ENCODE measurements at places on chromosomes 12 and 14.

GRCh38 chr14:79809849-79810612 lies 401.3 kb downstream of the DIO2 start:
- no peak for DNase-seq

DNA sequence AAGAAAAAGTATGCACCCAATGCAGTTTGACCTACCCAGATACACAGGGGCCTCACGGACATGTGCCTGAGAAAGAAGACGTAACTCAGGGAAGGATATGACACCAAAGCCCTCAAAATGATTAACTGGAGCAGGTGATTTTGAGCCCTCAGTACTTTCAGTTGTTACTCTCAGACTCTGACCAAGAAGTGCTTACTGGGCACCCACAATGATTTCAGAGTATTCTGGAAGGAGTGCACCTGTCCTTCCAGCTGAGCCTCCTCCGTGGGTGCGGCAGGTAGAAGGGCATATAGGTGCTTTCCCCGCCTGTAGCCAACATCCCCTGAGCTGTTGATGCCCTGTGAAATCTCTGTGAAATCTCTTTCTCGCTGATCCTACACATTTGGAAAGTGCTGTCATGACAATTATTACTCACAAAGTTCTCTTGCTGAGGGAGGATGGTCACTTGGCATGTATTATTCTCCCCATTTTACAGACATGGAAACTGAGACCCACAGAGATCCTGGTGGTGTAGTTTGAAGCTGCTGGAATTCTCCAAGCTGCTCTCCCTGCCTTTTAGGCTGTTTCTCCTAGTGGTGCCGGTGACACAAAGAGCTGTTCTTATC lies 154.3 kb upstream of the CCND2 start:
- no peak for DNase-seq

DNA sequence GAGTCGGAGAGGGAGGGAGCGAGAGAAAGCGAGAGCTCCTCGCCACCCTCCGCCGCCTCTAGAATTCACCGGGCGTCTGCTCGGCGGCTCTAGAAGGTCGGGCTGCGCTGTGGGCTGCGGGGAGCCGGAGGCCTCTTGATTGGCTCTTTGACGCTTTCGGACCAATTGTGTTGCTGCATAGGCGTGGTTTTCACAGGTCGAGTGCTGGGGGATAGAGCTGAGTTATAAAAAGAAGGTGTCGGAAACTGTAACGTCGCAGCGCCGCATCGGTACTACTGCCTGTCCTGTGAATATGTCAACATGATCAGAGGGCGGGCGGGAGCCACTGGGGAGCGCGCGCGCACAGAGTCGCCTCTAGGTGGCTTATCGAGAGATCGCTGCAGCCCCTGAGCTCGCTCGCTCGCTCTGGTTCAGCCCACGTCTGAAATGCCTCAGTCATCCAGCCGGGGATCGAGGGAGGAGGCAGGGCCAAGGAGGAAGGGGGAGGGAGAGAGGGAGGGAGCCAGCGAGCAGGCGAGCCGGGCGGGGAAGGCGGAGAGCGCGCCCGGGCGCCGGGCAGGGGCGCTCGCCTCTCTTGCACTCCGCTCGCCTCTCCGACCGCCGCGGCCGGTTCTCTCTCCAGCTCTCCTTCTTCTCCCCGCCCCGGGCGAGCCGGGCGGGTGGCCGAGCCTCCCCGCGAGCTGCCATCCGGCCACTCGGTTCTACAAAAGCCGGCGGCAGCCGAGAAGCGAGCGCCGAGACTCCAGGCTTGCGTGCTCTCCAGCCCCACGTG lies at the start of gene TBX3:
TSS of gene TBX3 (minus strand) at position 78 of the 772 bp plus-strand sequence. CDS start 975 bp downstream, outside the sequence.
- peak; percentile 96 for DNase-seq

DNA sequence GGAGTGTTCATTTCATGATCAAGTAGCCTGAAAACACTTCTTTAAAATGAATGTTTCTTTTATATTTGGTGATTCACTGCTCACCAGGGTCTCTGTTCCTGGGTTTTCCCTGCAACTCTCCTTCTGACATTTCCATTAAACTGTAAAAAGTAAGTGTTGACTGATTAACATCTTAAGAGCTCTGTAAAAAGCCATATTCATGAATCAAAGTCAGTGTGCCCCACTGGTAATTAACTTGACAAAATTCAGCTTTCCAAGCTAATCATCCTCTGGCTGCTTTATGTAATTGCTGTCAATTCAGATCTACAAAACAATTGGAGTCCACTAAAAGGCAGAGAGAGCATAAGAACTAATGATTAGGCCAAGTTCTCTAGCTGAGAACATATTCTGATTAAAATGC lies 41.6 kb downstream of the CNTN1 start:
- no peak for DNase-seq

DNA sequence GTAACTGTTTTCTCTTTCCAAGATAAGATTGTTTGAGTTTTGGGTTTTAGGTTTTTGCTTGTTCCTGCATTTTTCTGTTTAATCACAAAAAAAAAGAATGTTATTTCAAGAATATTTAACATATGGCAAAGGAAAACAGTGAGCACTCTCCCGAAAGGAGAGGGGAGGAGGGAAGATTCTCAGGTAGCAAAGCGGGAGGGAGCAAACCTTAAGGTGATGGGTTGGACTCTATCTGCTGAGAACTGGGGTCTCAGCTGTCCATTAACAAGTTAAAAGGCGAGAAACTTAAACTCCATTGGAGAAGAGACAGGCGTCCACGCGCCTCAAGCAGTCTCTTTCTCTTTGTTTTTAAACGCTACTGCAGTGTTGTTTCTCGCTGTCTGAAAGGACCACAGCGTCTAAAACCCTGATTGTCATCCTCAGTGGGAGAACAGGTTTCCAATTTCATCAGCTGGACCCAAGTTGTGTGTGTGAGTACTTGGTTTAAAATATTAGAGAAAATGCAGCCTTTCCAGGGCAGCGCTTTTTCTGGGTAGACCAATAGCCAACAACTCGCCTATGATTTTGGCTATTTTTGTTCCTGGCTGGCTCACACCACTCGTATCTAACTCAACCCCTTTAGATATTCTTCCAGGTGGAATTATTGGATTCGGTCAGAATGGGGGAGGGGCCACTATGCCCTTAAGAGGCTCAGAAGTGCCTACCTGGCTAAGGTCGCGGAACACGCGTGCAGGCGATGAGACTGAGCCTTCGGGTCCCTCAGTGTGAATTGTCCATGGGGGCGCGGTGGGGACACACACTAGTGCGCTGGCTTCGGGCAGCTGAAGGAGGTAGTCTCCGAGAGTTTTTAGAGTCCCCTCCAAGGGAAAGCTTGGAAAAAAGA lies 8.2 kb downstream of the SIX1 start:
- no peak for DNase-seq

GRCh38 chr14:82365471-82365870 lies 831.8 kb upstream of the SEL1L start:
- no peak for DNase-seq

GRCh38 chr12:103751171-103751570 lies 89.9 kb downstream of the NT5DC3 start:
- DNase-seq: no peak

DNA sequence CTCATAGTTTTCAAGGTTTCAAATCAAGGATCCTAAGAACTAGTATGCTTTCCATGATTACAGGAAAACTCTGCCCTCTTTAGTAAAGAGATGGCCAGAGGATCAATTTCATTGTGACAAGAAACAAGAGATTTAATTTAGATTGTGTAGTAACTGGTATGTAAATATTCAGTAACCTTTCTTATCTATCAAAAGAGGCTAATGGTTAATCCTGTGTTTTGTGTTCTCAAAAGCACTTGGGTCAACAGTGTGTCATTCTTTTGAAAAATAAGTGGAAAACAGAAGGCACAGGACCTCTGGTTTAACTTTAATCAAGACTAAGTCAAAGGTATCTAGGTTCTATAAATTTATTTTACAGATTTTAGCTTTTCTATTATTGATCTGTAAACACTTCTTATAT lies 56.6 kb upstream of the ERGIC2 start:
- DNase-seq: no peak

DNA sequence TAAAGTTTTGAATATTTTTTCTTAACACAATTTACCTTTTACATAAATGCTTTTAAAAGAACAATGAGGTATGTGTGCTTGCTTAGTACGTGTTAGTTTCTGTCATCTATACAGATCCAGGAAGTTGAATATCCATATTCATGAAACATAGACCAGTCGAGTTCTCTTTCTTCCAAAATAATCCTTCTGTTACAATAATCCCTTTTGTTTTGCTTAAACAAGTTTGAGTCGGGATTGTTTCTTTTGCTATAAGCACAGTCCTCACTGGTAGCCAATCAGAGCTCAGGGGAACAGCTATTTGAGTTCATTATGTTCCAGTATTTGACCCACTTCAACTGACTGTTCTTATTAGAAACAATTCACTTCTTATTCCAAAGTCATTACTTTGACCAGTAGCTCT lies 214.7 kb upstream of the FLRT2 start:
- no peak for DNase-seq

DNA sequence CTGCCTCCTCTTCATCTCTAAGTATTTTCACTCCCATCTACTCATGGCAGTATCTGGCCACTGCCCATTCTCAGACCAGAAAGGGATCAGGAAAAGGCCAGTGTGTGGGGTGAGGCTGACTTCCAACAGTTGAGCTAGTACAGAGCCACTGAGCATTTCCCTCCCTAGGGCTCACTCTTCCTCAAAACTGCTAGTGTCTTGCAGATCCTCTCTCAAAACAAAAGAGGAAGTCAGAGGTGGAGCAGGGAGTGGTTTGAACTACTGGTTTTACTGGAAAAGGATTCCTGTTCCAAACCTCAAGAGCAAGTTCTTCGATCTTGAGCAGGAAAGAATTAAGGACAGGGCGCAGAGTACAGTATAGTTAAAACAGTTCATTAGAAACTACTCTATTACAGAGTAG lies 11.7 kb upstream of the RNASE10 start:
- no peak for DNase-seq

GRCh38 chr14:69079747-69080146 lies 73.2 kb downstream of the DCAF5 start:
- no peak for DNase-seq

DNA sequence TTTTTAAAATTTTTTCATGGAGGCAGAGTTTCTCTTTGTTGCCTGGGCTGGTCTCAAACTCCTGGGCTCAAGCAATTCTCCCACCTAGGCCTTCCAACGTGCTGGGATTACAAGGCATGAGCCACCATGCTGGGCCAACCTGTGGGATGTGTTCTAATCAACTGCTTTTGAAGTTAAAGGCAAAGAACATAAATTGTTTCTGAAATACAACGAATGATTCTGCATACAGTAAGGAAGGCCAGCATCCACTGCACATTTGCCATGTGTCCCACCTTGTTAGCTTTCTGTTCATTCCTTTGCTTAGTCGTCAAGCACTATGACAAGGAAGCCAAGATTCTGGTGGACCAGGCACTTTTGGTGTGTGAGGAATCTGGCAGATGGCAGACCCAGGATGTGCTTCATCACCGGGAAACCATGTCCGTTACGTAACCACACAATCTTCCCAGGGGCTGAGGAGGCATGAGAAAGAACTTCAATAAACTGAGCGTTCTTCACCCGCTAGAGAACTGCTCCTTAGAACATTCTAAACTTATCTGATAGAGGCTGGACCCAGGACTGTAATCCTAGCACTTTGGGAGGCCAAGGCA lies 24.5 kb downstream of the MOK start:
- peak; percentile 49 for DNase-seq

GRCh38 chr12:79614730-79615129 lies 76.0 kb downstream of the PAWR start:
- no peak for DNase-seq

- DNase-seq: no peak
Observed at GRCh38 chr14:100610511-100611217, 23.4 kb upstream of the BEGAIN start.

GRCh38 chr12:96131230-96131788 lies 62.9 kb upstream of the ELK3 start:
- no peak for DNase-seq

GRCh38 chr12:104910196-104910840 lies 47.8 kb downstream of the SLC41A2 start:
- DNase-seq: no peak

- DNase-seq: no peak
Observed at GRCh38 chr12:116884871-116885270, 3.6 kb upstream of the HRK start.

DNA sequence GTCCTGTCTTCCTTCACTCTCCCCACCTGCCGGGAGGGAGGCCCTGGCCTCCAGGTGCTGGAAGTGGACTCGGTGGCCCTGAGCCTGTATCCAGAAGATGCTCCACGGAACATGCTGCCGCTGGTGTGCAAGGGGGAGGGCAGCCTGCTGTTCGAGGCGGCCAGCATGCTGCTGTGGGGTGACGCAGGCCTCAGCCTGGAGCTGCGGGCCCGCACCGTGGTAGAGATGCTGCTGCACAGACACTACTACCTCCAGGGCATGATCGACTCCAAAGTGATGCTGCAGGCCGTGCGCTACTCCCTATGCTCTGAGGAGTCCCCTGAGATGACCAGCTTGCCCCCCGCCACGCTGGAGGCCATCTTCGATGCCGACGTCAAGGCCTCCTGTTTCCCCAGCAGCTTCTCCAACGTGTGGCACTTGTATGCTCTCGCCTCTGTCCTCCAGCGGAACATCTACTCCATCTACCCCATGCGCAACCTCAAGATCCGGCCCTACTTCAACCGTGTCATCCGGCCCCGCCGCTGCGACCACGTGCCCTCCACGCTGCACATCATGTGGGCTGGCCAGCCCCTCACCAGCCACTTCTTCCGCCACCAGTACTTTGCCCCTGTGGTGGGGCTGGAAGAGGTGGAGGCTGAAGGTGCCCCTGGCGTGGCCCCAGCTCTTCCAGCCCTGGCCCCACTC lies 8.8 kb downstream of the VRTN start:
- no peak for DNase-seq

DNA sequence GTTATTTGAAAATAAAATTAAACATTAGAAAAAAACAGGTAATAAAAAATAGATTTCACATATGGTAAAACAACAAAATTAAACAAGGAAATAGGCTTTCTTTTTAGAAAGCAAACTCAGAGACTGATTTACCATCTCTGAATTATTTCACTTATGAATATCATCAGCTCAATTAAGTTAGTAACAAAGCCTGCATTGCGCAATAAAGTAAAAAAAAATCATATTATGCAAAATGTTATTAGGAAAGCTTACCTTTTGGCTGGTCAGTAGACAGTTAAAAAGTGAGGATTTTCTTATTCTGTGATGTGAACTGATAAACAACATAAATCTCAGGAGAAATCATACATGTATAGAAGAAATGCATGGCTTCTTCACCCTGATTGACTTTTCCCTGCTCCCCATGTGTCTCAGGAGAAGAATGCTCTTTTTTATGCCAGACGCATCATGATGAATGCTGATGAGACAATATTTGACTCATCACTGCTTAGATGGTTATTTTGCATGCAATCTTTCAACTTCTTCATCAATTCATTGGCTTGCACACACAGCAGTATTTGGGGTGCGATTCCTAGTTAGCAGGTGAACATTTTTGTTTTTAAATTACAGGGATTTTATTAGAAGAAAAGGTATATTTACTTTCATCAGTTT lies 124.5 kb upstream of the USP15 start:
- DNase-seq: no peak

DNA sequence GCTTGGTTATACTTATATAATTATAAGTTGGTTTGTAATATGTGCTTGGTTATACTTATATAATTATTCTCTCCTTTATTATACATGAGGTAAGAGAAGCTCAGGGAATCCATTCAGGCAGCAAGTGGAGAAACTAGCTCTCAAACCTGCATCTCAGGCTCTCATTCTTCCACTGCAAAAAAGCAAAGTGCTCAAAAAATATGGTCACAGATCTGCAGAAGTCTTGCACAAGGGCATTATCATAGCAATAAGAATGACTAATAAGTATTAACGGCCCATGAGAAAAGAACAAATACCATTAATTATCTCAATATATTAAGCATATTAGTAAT lies 476 bp upstream of the TRAFD1 start:
- no peak for DNase-seq

GRCh38 chr12:30617346-30618016 lies 78.2 kb downstream of the IPO8 start:
- DNase-seq: no peak

- no peak for DNase-seq
Observed at GRCh38 chr14:96189281-96189711, 15.3 kb upstream of the BDKRB2 start.
